ENCODE measurements at places on chromosomes 3 and 15. TPM values are rescaled to one million over a fixed set of nuclear protein-coding genes. Genes with fewer than 3 reads are reported as not detected.

CHST14 gene
- 13.4 TPM for total RNA-seq

CHRM5 gene
- 0.02 TPM for total RNA-seq

ADGRG7 gene
- not detected for total RNA-seq

NRG4 gene
- 2.5 TPM for total RNA-seq

SLC22A14 gene
- total RNA-seq: 0.03 TPM

SLC24A5 gene
- not detected for total RNA-seq

CLK3 gene
- total RNA-seq: 34.9 TPM

HYAL1 gene
- 0.44 TPM for total RNA-seq

Data from A549 treated with CORT108297 at 1 μM for 4 hours (cell line).